Choroid plexus epithelial cell (primary cell): ENCODE measurements at places on chromosomes 4 and X.

GRCh38 chr4:136562834-136563233 lies 969.5 kb downstream of the PCDH18 start:
- DNase-seq: peak; percentile 89

- peak; percentile 53 for DNase-seq
Measured at GRCh38 chr4:158170691-158171561, 1.9 kb downstream of the GASK1B start.

DNA sequence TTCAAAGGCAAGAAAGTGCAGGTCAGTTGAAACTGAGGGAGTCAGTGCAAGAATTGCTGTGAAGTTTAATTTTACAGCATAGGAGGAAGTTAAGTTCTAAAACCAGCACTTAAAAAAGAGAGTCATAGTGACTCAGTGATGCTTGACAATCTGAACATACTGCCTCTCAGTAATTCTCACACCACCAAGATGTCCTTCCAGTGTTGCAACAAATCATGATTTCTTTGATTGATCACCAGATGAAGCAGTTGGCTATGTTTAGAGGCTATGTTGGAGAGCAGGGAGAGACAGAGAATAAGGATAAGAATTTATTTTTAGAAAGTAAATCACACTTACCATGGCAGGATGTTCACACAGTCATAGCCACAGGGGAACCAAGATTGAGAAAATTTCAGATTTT lies 13.2 kb downstream of the TRIM2 start:
- no peak for DNase-seq

- no peak for DNase-seq
Measured at GRCh38 chrX:57447856-57448255, 144.0 kb upstream of the ZXDB start.

- DNase-seq: no peak
Measured at GRCh38 chr4:37896206-37896860, 5.4 kb downstream of the TBC1D1 start.

DNA sequence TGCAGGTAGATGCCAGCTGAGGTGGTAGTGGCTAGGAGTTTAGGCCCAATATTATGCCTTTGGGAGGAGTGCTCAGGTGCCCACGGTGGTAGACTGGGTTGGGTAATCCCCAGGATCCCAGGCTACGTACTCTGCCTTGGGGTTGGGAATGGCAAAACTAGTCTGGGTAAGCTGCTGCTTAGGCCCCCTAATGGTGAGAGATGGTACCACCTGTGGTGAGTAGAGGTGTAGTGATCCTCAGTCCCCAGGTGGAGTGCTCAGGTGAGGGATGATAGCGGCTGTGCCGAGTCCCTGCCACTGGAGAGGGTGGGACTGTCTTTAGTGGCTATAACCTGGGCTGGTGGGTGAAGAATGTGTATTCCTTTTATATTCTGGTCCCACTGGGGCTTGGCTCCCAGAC lies 75.2 kb downstream of the IL1RAPL2 start:
- DNase-seq: no peak

DNA sequence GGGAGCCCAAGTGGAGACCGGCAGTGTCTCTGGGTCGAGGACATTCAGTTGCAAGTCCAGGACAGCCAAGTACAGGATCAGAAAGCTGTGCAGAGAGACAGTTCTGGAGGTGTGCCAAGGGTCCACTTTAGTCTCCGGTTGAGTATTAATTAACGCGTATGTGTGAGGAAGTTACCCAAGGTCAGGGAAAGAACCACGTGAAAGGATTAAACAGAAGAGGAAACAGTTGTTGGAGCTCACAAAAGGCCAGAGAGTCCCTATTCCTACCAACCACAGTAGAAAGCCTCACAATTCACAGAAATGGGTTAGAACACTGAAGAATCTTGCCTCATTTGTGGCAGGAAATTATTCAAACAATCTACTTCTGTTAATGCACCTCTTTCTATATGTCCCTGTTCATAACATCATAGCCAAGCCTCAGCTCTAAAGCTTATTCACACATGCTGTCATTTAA lies 17.9 kb upstream of the NSUN7 start:
- no peak for DNase-seq

GRCh38 chr4:150457802-150458201 lies 124.1 kb upstream of the MAB21L2 start:
- no peak for DNase-seq

- DNase-seq: no peak
Measured at GRCh38 chrX:126552313-126553022, at the start of gene DCAF12L1. DCAF12L1 (minus strand) TSS chrX:126552814; CDS start chrX:126552608, 206 bp downstream.

- no peak for DNase-seq
Measured at GRCh38 chr4:175277816-175278215, 359.7 kb downstream of the ADAM29 start.

DNA sequence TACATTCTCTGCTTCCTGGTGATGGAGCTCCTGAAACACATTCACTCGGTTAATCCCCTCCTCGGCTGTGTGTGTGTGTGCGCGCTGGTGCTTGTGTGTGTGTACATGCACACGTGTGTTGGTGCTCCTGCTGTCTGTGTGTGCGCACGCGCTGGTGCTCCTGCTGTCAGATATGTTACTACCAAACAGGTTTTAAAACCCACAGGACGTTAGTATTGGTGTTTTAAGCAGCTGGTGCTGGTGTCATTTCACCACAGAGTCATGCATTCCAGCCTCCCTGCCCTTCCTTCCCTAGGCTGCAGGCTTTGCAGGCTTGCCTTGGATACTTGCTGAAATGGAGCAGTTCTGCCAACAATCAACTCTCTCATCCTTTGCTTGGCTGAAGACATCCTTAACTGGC lies 48.1 kb upstream of the CPLX1 start:
- no peak for DNase-seq

DNA sequence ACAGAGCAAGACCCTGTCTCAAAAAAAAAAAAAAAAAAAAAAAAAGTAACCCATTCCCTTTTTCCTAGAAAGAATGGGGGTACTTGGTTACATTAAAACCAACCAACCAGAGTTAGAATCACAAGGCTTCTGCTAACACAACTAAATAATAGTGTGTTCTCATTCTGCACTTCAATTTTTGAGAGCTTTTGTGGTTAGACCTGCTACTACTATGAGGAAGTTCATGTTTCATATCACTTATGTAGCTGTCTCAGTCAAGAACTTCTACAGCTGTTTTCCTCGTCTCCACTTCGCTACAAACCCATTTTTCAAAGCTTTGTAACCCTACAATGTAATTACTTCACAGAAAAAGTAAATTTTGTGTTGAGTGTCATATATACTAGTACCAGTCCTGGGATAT lies 58.3 kb downstream of the PDHA2 start:
- no peak for DNase-seq

DNA sequence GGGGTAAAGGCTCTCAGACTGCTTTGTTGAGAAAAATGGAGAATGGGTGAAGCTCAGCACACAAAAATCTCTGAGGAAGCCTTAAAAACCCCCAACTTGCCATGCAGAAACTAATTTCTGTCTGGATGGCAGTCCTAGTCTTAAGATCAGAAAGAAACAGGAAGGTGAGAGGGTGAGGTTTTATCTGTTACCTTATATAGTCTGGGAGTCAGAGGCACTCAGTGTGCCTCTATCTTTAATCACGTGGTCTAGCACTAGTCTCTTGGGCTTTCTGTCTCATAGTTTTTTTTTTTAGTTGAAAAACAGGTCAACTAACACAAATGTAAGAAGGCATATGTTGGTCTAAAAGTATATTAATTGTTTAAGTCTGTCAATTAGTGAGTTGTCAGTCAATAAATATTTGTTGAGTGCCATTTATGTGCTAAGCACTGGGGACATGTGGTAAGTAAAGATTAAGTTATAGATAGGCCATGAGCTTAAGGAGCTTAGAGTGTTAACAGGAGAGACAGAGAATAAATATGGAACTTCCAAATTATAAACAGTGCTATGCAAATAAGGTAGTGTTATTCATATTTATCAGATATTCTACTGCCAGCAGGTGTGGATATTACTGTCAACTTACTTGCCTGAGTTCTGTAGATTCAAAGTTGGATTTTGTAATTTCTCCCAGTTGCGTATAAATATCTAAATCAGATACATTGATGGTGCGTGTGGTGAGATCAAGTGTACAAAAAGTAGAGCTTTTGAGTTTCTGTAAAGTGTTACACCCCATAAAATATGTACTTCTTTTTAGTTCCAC lies 7.0 kb downstream of the CYBB start:
- DNase-seq: no peak

- DNase-seq: no peak
Measured at GRCh38 chr4:130147641-130148040, 1051.7 kb downstream of the C4orf33 start.

DNA sequence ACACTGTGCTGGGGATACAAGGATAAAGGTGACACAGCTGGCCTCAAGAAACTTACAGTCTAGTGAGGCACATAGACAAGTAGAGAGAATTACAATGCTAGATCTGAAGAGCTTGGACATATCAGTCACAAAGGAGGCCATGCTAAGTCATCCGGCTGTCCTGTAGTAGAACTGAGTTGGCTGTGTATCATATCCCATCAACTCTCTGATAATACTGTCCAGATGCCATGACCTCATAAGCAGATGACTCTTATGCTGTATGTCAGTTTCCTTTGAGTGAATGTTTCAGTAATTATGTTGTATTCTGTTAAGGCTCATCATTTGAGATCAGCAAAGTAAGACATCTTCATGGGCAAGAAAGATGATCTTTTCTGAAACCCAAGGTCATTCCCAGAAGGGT lies 442.9 kb downstream of the MID1IP1 start:
- DNase-seq: no peak

DNA sequence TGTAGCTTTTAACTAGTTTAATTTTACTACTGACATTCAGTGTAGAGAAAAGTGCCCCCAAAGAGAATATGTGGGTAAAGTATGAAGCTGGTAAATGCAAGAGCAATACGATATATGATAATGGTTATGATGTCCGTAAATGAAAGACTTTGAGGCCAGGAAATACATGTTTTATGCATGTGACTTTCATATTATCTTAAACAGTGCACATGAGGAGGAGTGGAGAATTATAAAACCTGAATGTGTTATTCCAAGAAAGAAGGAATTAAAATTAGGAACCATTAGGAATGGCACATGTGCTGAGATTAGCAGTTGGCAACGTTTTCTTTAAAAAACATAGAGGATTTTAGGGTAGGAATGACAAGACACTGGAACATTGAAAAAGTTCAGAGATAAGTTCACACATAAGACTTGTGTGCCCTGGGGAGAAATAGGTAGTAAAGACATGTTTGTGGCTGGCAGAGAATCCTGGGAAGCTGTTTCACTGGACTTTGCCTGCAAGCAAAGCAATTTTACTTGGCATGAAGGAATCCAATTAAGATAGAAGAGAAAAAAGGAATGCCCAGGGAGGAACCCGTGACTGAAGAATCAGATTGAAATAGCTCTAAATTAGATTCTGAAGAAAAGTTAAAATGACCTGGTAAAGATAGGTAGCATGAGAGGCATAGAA lies 20.0 kb downstream of the GK start:
- DNase-seq: no peak

DNA sequence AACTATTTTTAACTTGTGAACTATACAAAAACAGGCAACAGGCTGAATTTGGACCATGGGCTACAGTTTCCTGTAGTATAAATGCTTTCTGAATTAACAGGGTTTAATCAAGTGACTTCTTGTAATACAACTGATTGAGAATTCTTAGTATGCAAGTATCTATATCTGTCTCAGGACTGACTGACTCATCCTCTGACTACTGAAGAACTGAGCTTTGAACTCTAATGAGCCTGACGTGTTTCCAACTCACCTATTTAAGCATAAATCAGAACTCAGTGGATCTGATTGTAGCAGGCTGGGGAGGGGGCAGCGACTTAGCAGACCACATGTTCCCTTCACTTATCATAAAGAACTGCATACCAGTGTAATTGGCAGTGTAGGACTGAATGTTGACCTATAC lies 7.8 kb downstream of the SPATA4 start:
- DNase-seq: peak; percentile 39

GRCh38 chrX:132209527-132209926 lies 9.7 kb downstream of the RAP2C start:
- DNase-seq: peak; percentile 74
